ENCODE measurements at places on chromosomes 1 and 21.

- no peak for DNase-seq
Observed at GRCh38 chr1:23646091-23646490, 45.5 kb upstream of the RPL11 start.

- DNase-seq, result no peak
Observed at GRCh38 chr1:181296180-181296579, 187.1 kb upstream of the CACNA1E start.

DNA sequence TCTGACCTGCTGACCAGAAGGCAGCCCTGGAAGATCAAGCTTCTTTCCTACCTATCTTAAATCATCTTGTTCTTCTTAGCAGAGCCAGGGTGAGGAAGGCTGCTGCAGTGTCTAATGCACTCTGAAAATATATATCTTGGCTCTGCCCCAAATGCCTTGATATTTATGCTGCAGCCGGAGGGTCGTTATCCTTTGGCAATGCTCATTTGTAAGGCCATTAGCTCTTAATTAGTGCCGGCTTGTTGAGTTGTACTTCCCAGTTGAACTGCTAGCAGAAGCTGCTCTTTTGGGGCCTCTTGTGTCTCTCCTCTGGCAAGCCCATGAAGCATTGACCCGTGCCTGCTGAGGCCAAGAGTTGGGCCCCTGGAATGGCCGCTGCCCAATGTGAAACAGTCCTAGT, 4.2 kb upstream of the GNL2 start:
- DNase-seq, result no peak

- DNase-seq, result no peak
Observed at GRCh38 chr1:223704921-223705878, 7.1 kb upstream of the CAPN2 start.

- no peak for DNase-seq
Observed at GRCh38 chr1:108149796-108150467, 50.2 kb downstream of the SLC25A24 start.

GRCh38 chr1:16717336-16718098, 22.8 kb upstream of the RNU1-4 start:
- no peak for DNase-seq

- no peak for DNase-seq
Observed at GRCh38 chr21:45877821-45878469, 103.6 kb upstream of the COL6A1 start.

DNA sequence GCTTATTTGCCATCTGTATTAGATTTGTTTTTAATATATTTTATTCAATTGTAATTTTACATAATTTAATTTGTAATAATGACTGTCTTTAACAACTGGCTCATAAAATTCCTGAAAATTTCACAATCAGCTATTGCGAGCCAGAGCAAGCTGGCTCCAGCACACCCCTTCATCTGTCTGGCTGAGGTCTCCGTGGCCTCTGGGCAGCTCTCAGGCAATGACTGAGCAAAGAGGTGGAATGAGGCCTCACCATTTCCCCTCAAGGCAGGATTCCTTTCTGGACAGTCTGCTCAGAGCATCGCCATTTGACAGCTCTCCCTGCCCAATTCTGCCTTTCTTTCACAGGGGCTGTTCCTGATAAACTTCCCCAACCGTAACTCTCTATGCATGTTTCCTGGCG, 5.8 kb upstream of the KANK4 start:
- no peak for DNase-seq

- no peak for DNase-seq
Observed at GRCh38 chr21:34544032-34544496, 32.1 kb upstream of the KCNE1 start.
